ENCODE measurements at places on chromosomes 7 and 10.

DNA sequence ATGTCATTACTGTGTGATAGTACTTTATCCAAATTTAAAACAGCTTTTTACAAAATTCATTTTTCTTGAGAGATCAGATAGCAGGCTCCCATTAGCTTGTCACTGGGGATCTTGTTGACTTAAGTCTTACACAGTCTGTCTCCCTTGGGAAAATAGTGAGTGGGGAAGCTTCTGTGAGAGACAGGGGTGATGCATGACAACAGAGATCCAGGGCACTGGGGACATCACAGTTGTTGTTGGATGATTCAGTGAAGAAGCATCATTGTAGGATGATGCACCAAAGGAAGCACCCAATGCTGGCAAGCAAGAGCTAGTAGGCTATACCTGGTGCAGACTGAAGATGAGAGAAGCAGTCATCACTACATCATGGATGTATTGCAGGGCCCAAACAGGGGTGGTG lies 284.7 kb downstream of the HDAC9 start:
- DNase-seq: no peak

- no peak for DNase-seq
Observed at GRCh38 chr7:135012229-135012628, 25.9 kb downstream of the AGBL3 start.

DNA sequence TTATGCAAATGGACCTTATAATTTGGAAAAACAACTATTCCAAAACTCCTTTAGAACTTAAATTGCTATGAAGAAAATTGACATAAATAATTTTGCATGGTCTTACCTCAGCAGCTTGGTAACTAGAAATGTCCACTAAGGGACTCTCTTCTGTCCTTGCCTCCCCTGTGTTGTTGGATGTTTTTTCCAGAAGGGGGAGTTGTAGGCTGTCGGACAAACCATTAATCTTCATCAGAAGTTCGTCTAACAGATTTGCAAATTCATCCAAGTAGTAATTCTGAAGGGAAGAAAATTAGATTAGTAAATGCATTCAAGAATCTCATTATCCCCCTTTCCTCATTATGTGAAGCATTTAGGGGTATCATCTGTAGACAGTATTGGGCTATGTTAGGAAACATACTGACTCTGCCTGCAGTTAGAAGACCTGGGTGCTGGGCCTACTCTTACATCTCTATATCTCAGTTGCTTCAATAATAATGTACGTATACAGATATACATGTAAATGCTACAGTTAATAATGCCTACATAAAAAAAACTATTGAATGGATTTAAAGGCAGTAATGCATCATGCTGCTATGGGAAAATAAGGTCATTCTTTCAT lies 155.6 kb downstream of the PKD1L1 start:
- no peak for DNase-seq

DNA sequence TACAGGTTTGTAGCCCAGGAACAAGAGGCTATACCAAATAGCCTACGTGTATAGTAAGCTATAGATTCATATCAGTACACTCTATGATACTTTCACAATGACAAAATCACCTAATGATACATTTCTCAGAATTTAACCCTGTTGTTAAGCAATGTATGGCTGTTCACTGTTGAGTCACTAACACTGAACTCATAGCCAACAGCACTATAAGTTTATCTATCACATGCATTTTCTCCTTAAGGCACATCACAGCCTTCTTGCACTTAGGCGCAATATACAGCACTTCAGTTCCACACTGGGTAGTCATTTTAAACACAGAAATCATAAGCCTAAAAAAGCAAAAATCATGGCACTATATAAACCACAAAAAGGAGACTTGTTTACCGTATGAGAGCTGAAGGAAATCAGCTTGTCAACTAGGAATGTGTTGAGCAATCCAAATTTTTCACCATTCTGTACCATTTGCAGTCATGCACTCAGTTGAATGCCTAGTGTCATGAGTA lies 45.6 kb downstream of the ZNF438 start:
- DNase-seq: no peak

DNA sequence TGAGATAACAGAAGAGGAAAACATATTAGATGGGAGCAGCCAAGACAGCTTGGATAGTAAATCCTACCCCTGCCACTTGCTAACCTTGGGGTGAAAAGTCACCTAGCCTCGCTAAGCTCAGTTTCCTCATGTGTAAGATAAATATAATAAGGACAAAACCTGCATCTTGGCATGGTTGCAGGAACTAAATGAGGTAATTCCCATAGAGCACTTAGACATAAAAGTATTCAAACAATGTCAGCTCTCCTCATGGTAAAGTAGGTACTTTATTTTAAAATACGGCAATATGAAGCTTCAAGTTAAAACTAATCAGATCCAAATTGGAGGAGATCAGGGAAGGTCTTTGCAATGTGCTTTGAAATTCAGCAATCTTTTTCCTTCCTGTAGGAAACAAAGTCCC lies 113.1 kb downstream of the USP6NL start:
- DNase-seq: no peak

DNA sequence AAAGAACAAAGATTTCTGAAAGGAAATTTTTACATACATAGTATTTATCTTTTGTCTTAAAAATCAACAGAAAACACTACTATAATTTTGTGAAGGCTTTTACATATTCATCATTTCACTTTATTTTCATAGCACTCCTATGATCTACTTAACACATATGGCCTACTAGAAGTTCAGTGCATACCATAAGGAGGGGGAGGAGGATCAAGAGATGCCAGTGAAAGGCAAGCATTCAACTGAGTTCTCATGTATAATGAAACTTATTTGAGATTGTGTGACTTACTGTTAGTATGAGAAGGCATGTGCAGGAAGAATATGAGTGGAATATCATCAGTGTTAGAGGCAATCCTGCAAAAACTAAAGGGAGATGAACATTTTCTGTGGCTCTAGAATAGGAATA lies 10.6 kb downstream of the BRAF start:
- DNase-seq: no peak

GRCh38 chr7:11341285-11341944 lies 367.7 kb downstream of the PHF14 start:
- DNase-seq: no peak

DNA sequence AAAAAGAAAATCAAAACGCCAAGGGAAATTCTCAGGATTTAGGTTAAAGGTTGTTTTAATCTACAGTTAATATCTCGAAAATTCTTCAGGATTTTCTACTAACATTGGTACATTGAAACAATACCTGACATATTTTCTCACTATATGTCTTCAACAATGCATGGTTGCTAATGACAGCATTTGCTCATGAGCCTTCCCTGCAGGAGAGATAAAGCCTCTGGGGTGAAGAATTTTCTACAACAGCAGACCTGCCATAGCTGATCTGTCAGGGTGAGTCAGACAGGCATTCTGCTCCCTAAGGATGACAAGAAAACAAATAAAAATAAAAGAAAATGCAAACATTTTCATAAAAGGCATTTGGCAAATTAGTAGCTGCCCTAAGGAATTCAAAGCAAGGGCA lies 11.7 kb upstream of the GPR37 start:
- DNase-seq: no peak

- DNase-seq: no peak
Observed at GRCh38 chr10:99777918-99778714, 4.3 kb upstream of the ABCC2 start.

GRCh38 chr7:36400036-36400435 lies 10.4 kb downstream of the ANLN start:
- no peak for DNase-seq

DNA sequence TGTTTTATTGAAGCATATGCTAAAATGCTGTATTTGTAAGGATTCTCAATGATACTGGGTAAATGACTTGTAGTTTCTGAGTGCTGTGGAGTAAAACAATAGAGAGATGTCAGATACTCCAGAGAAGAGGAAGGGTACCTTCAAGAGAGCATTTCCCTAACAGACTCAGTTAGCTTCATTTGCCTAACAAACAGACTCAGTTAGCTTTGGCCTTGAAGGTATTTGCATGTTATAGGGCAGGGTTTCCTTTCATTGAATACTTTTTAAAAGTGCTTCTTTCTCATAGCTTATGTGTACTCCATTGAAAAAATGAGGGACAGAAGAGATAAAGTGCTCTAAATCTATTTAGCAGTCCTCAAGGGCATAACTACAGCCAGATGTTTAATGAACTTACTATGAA lies 101.8 kb downstream of the CHN2 start:
- DNase-seq: no peak

DNA sequence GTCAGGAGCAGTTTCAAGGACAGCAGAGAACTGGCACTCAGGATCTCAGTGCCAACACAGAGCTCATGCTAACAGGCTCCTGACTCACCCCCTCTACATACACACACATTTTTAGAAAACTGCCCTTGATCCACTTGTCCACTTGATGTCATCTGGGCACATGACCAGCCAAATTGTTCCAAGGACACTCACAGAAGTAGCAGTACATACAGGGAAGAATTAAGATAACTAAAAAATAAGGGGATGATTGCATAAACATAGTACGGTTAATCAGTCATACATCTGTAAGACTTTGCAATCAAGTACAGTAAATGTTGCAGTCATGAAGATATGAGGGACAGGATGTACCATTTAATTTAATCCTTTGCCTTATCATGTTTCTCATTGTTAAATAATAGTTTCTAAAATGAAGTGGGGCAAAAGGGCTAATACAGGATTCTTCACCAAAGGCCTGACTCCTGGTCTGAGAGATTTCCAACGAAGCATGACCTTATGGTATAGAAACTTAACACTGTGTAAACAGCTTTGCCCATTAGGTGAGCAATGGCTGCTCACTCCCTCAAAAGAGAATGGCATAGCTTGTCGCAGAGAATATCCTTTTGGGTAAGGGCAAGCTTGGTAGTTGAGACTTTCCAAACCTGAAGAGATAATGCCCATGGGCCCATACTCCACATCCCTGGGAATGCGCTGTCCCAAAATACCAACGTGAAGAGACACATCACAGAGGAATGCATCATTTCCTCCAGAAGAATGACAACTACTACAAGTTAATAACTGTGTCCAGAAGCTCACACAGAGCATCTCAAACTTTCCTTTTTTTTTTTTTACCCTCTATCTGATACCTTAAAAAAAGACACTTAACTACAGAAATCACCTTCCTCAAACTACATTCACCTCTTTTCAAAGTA lies 94.1 kb downstream of the ARMH3 start:
- DNase-seq: no peak

DNA sequence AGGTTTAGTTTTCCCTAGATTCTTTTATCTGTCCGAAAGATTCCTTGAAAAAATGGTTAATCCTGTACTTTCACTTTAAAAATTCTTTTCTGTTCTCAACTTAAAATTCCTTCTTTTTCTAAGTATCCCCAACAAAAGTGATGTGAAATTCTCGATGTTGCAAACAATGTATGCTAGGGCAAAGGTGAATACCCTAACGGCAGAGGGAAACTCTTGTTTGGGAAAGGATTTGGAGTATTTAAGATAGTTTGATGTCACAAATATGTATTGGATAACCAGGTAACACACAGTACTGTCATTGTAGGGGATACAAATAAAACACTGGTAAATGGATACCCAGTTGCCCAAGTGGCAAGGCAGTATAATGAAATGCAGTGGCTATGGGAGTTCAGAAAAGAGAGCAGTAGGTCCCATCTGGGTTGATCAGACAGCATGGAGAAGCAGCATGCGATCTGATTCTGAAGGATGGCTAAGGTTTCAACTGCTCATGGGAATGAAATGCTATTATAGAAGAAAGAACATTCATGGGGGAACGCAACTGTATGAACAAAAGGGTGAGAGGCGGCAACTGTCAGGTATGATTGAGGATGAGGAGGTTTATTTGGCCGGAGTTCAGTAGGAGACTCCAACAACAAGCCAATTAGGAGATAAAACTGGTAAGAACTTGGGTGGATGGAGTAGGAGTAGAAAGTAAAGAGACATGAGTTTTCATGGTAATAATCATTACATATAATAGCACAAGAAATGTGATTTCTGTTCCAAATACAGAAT lies 3.2 kb upstream of the EPC1 start:
- DNase-seq: no peak

DNA sequence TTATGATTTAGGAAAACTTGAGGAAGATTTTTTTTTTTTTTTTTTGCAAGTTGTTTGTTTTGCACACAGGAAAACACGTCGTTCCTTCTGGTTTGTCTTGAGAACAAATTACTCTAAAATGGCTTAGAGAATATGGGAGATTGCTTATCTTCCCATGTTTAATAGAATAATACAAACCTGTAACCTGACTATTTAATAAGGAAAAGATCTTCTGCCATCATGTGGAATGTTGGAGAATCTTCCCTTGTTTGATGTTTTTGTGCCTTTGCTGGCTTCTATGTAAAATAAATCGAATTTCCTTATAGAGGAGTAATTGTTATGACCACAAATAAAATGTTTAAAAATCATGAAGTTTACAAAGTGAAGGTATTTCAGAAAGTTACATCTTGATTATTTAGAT lies 818.8 kb downstream of the GATA3 start:
- no peak for DNase-seq

DNA sequence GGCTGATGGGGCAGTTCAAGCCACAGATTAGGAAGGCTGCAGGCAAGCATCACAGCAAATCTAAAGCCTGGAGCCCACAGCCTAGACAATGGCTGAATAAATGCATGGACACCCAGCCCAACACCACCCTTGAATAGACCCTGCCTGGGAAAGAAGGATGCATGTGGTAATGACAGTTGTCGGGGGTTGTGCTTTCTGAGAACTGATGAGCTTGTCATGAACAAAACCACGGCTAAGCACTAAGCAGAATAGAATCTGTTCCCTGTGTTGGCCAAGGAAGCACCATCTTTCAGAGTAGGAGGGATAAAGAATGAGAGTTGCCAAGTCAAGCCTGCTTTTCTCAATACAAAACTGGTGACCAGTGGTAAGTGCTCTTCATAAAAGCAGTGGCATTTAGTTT lies 66.1 kb upstream of the JCAD start:
- no peak for DNase-seq

DNA sequence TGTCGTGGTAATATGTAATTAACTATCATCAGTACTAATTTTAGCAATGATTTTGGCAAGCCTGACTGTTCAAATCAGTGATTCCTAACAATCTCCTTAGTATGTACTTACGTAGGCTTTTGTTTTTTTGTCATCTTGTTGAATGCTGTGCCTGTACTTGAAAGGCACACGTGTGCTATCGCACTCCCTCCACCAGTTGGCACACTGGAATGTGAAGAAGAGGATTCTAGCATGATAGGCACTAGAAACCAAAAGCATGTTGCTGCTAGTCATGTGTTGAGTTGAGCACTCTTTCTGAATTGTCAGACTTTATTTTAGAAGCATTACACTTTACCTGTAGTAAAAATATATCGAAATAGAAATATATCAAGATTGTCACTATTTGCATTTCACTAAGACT lies 59.1 kb downstream of the TASOR2 start:
- no peak for DNase-seq

- no peak for DNase-seq
Observed at GRCh38 chr7:28675429-28675828, 263.1 kb downstream of the CREB5 start.

DNA sequence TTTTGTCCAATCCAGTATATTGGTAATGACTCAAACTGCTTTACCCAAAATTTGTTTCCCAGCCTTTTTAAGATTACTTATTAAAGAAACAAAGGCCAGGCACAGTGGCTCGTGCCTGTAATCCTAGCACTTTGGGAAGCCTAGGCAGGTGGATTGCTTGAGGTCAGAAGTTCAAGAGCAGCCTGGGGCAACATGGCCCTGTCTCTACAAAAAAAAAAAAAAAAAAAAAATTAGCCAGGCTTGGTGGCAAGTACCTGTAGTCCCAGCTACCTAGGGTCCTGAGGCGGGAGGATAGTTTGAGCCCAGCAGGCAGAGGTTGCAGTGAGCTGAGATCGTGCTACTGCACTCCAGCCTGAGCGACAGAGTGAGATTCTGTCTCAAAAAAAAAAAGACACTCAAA lies 7.0 kb upstream of the ARHGAP12 start:
- DNase-seq: no peak
